ENCODE measurements at places on chromosomes 6 and 20. TPM values are rescaled to one million over a fixed set of nuclear protein-coding genes. Genes with fewer than 3 reads are reported as not detected.
A peak's percentile ranks its signal among the peaks of the same experiment; 100 is the strongest.

- no peak for DNase-seq
Measured at GRCh38 chr20:23995905-23996666, 7.5 kb upstream of the GGTLC1 start.

Gene HLA-DQB2
- not detected for polyA plus RNA-seq

DNA sequence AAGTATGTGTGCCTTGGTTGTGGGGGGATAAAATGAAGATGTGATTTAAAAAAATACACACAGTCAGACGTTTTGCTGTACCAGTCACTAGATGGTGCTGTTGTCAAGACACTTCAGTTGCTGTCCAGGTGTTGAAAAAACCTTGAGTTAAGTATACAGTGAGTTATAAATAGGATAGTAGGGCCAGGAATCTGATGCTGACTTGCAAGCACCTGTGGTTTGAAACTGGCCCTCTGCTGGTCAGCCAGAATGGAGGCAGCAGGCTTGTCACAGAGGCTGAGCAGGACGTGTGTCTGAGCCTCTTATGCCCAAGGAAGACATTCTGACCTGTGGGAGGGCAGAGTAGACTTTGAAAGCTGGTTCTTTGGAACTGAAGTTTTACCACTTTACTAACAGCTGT lies 27.8 kb downstream of the RNF8 start:
- no peak for DNase-seq

GRCh38 chr6:45003387-45003786 lies 324.7 kb upstream of the RUNX2 start:
- no peak for DNase-seq

GRCh38 chr20:56440346-56441007 lies 27.9 kb upstream of the RTF2 start:
- no peak for DNase-seq

Gene UBE2C
- 0.25 TPM for polyA plus RNA-seq

Gene CASS4
- polyA plus RNA-seq: 0.34 TPM

DNA sequence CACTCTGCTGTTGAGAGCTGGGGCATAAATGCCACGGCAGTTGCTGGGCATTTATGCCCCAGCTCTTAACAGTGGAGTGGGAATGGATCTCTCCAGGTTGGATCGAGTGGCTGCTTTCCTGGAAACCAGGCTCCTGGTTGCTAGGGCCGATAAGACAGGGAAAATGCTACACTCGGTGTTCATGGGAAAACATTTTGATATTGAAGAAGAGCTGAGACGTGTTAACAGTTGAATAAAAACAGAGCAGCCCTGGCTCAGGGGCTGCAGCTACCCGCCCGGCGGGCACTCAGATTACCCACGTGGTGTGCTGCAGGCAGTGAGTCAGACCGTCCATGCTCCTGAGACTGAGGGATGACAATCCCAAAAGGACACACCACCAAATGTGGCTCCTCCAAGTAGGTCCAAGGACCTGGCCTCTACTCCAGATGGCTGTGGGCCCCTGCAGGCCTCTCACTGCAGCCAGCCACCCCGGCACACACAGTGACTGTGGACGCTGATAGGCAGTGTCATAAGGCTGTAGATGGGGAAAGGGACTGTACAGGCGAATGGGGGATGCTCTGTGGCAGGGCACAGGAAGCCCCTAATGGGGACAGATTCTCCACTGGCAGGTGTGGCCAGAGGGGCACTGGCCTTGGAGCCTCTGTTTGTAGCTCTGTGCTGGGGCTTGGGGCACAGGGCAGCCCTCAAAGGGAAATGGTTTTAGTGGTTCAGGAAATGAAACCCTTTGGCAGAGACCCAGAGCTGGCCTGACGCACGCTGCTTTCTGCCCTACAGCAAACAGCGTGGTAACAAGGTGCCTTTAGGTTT lies 237.8 kb downstream of the LY86 start:
- DNase-seq: peak; percentile 72

DNA sequence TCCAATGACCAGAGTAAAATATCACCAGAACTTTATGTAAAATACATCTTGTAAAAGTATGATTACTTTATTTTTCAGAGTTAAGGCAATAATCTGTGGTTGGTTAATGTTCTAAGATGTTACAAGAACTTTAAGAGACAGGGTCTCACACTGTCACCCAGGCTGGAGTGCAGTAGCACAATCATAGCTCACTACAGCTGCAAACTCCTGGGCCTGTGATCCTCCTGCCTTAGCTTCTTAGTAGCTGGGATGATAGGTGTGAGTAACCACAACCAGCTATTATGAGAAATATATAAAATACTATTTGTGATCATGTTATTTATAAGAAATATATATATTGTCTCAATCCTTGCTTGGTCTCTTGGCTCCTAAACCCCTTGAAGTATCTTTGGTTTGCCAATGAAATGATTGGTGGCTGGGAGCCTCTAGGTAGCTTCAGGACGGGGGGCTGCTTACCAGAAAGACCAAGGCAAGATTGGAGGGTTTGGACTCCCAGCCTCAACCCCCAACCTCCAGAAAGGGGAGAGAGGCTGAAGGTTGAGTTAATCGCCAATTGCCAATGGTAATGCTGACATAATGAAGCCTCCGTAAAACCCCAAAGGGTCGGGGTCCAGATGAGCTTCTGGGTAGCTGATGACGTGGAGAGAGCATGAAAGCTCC lies 15.4 kb downstream of the SOD2 start:
- no peak for DNase-seq

All from right cardiac atrium (tissue), 5 donors.